ENCODE measurements at places on chromosomes 2 and 18. TPM values are rescaled to one million over a fixed set of nuclear protein-coding genes. Genes with fewer than 3 reads are reported as not detected.

Gene TMEM247
- not detected for total RNA-seq

Gene BCL11A
- total RNA-seq, result 0.09 TPM

DNA sequence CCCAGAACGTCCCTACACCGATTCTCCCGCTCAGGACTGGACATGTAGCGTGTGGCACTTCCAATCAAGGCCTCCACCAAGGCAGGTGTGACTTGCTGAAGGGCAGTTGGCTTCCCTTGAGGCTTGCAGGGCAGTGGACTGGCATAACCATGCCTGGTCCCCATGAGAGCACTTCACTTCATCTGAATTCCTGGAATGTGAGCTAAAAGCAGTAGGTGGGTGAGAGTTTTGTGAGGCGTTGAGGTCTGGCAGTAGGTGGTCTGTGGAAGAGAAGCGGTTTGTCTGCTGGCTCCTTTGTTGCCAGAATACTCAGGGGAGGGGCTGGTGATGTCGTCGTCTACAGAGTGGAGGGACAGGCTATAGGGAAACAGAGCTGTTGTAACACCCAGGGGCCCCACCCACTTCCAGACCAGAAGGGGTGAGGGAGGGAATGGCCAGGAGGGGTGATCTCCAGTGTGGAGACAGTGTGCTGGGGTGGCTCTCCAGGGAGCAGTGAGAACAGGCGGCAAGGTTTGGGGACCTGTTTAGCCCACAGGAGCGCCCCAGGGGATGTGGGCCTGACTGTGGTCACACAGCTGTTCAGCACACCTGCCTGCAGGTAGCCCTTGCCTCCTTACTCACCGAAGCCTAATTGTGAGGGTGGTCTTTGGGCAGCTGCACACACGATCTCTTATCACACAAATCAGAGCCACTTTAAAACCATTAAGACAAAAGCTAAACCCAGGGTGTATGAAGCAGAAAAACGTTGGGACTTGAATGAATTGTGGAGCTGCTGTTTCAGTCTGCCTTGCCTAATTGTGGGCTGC lies 21.5 kb upstream of the ALKAL2 start:
- DNase-seq, result no peak

GRCh38 chr18:79381811-79382311 lies 13.9 kb upstream of the NFATC1 start:
- DNase-seq, result no peak

GRCh38 chr2:45808294-45808800 lies 156.9 kb downstream of the PRKCE start:
- DNase-seq, result no peak

All from fibroblast of the aortic adventitia (primary cell).